ENCODE measurements at places on chromosomes 4 and X. TPM values are rescaled to one million over a fixed set of nuclear protein-coding genes. Genes with fewer than 3 reads are reported as not detected.

MSANTD1 gene
- 0.21 TPM for total RNA-seq

GAGE1 gene
- not detected for total RNA-seq

PPP2R2C gene
- 3.6 TPM for total RNA-seq

CXXC4 gene
- total RNA-seq: under 0.01 TPM

BEX1 gene
- total RNA-seq: not detected

CENPVL2 gene
- not detected for total RNA-seq

SLC10A4 gene
- not detected for total RNA-seq

FGF5 gene
- 8.0 TPM for total RNA-seq

GPRIN3 gene
- total RNA-seq: under 0.01 TPM

RNF150 gene
- total RNA-seq: 0.24 TPM
